GM06990 (cell line): ENCODE measurements at places on chromosomes 5 and 9.

GRCh38 chr9:136513191-136513590, 30.4 kb upstream of the SEC16A start:
- DNase-seq: no peak

- DNase-seq: no peak
Observed at GRCh38 chr5:148476302-148476701, 92.5 kb downstream of the FBXO38 start.

DNA sequence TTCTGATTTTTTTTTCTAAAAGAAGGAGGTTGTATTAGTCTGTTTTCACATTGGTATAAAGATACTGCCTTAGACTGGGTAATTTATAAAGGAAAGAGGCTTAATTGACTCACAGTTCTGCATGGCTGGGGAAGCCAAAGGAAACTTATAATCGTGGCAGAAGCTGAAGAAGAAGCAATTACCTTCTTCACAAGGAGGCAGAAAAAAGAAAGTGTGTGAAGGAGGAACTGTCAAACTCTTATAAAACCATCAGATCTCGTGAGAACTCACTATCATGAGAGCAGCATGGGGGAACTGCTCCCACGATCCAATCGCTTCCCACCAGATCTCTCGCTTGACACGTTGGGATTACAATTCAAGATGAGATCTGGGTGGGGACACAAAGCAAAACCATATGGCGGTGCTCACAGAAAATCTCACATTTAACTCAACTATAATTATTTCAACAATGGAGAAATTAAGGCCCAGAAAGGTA, 27.1 kb downstream of the DPYSL3 start:
- no peak for DNase-seq

DNA sequence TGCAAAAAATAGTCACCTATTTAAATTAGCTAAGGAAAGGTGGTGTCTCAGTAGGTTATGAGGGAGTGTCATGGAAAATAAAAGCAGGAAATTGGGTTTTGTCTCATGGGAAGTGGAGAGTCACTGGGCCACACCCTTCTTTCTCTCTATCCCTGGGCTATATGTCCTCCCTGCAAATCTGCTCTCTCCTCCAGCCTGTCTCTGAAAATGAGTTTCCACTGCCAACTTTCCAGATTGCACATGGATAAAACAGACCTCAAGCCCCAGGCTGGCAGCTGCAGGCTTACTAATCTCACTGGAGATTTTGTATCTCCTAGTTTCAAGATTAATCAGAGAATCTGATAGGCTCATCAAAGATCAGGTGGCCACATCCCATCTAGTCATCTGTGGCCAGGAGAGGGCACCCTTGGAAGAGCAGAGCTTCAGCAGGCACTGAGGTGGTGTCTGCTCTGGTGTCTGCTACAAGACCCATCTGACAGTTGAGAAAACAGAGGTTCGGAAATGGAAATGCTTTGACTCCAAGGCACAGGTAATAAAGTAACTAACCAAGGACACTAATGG, 178.9 kb downstream of the MSX2 start:
- no peak for DNase-seq

DNA sequence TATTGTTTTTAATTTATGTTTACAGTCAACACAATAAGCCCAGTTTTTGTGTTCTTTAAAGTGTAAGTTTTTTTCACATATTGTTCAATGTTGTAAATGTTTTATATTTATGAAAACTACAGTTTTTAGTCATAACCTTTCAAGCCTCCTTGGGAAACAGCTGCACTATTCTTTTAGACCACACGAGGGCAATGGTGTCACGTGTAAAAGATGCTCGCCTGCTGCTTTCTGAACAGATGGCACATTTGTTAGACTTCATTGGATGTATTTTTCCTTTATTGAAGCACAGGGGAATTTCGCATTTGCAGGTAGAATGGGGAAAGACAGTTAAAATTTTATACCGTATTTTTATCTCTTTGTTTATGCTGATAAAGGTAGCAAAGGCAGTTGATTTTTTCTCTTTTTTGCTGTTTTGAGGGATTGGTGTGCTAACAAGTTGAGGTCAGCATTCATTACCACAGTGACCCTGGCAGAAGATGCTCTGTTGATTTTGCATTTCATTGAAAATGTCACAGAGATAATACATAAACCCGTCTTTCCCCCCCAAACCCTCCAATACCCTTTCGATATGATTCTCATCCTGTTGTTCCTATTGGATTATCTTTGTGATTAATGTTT, 59.0 kb downstream of the MAT2B start:
- DNase-seq: peak; percentile 18

- no peak for DNase-seq
Observed at GRCh38 chr5:74155501-74155900, 485.0 kb downstream of the ENC1 start.

DNA sequence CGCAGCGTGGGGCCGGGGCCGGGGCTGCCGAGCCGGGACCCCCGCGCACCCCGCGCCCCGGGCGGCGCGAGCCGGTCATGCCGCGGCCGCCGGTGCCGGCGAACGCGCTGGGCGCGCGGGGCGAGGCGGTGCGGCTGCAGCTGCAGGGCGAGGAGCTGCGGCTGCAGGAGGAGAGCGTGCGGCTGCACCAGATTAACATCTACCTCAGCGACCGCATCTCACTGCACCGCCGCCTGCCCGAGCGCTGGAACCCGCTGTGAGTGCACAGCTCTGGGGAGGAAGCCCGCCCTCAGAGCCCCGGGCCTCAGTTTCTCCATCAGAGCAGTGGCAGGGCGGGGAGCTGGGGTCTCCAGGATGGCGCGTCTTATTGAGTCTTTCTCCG, 335 bp downstream of the GALNT12 start:
- no peak for DNase-seq

- DNase-seq: peak; percentile 7
Observed at GRCh38 chr9:83219154-83219923, 156.4 kb upstream of the RASEF start.

GRCh38 chr5:88778736-88779135, 104.2 kb downstream of the MEF2C start:
- no peak for DNase-seq

DNA sequence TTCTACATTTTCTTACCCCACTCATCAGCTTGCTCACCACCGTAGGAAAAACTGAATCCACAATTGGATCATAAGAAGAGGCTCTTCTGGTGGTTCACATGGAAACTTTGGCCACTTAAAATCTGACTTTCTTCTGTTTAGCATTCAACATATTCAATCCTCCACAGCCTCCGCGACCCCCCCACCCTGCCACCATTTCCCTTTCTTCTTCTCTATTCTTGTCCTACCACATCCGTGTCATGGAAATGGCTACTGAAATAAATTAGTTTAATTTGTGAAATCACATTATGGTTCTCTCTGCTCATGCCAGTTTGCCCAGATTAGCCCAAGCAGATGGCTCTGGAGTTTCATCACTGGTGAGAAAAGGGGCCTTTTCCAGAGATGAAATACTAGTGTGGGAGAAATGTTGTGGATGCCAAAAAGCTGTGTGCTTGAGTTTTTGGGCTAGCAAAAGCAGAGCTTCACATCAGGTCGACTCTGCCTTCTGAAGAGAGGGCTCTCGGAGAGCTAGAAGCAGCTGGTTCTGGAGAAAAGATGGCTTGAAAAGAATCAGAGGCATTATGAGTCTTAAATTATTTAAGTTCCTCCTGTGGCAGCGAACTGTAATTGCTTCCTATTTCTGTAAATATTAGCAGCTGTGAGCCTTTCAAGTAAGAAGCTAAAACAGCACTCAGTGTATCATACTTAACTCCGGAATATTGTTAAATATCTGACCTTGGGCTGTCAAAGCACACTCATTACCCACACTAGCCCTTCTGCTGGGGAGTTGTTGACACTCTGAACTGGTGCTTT, 107.1 kb downstream of the MAT2B start:
- no peak for DNase-seq

DNA sequence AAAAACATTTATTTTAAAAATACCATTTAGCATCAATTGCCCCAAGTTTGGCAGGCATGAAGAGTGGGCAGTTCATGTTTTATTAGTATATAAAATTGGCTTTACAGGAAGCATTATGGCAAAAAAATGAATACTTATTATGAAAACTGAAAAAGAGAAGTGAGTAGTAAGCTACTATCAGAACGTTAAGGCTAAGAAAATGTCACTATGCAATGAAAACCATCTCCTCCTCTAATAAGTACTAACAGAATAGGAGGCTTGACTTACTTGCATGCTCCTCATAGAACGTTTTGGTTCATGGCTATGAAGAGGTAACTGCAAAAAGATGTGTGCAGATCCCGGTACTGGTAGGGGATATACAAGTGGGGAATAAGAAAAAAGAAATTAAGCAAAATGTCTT, 23.6 kb downstream of the TICAM2 start:
- peak; percentile 42 for DNase-seq

DNA sequence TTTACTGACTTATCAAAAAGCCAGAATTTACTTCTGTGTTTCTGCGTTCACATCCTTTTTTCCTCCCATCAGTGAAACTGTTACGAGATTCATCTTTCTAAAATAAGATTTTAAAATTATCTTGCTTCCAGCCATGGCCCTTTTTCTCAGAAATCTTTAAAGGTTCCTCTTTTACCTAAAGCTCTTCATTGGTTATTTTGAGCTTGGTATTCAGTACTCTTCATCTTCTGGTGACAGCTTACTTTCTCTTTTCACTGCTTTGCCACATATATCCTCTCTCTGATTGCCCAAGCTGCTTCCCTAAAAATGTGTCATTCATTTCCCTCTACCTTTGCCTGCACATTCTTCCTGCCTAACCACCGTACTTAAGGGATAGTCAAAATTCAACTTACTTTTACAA, 32.3 kb downstream of the TGFBR1 start:
- DNase-seq: no peak

- DNase-seq: no peak
Observed at GRCh38 chr5:98096155-98096554, 677.3 kb upstream of the RGMB start.

DNA sequence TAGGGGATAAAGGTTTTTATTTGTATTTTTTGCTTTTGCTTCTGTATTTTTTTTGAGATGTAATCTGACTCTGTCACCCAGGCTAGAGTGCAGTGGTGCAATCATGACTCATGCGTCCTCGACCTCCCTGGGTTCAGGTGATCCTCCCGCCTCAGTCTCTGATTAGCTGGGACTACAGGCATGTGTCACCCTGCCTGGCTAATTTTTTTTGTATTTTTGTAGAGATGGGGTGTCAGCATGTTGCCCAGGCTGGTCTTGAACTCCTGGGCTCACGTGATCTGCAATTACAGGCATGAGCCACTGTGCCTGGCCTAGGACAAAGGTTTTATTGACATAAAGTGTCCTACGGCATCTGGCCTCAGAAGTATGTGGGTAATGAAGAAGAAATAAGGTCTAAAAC, 297.1 kb upstream of the C9orf72 start:
- no peak for DNase-seq

DNA sequence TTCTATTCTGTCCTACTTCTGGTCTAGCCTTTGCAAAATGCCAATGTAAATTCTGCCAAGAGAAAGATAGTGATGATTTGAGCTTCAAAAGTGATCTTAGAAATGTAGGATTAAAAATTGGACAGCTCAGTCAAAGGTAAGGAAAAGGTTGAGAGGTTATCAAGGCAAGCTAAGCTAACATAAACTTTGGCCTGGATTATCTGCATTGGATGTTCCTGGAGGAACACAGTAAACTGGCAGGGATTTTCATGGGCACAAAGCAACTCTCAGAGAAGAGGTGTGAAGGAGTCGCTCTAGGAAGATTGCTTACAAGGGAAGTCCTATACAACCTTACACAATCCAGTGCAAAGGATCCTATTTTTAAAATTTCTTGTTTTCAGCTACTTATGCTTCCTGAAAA, 115.2 kb downstream of the JAKMIP2 start:
- DNase-seq: no peak

- no peak for DNase-seq
Observed at GRCh38 chr5:160001457-160001856, 7.5 kb upstream of the TTC1 start.

- DNase-seq: no peak
Observed at GRCh38 chr5:83035373-83036100, 41.7 kb downstream of the TMEM167A start.

DNA sequence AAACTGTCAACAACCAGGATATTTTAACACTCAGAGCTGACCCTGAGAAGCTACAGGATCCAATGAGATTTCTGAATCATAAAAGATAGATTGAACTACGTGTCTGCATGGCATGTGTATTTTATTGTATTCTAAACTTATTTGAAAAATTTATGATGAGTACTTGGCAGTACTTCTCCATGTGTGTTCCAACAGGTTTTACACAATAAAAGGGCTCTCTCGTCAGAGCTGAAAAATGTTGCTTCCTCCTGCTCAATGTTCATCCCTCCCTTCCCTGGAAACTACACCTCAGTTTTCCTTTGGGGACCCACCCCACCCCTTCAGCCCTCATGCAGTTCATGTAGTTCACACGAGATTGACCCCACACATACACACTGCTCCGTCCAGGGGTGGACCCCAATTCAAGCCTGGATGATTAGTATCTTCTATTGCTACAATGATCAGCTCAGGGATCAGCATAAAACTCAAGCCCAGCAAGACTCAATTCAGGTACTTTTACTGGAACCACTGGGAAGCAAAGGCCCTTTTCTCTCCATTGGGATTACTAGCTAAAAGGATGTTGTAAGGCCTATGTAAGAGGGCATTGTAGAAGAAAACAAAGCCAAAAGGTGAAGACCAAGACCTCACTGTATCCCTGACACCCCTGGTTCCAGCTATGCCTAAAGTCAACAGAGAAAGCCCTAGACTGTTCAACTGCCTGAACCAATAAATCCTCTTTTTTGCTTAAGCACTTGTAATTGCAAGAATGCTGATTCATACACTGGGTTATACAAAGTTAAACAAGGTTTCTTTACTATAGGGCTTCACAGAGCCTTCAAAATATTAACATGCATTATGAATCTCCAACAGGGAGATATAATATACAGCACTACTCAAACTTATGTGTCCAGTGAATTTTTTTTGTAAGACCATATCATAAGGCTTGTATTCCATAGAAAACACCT, 112.6 kb downstream of the SAXO1 start:
- DNase-seq: no peak

GRCh38 chr5:13985731-13986418, 41.4 kb upstream of the DNAH5 start:
- no peak for DNase-seq

GRCh38 chr5:74667396-74667795, 17.6 kb upstream of the HEXB start:
- no peak for DNase-seq

GRCh38 chr5:149380466-149381121, 1.5 kb upstream of the IL17B start:
- no peak for DNase-seq

DNA sequence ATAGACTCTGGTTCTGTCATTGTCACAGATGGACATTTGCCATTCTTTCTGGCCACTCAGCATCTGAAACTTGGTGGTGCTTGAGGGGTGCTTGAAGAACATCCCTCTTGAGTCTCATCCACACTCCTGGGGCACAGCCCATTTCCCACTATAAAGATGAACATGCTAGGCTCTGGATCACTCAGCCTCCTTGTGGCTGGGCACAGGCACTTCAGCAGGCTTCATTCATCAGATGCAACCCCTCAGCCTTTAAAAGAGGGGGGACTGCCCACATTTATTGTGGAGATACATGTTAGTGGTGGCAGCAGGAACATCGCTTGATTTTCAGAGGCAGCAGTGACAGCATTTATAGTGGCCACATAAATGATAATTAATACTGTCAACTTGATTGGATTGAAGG, 124.7 kb upstream of the NIPBL start:
- DNase-seq: no peak

GRCh38 chr5:41334758-41335157, 121.4 kb upstream of the C6 start:
- no peak for DNase-seq
